ENCODE measurements at places on chromosomes 13 and 19. TPM values are rescaled to one million over a fixed set of nuclear protein-coding genes. Genes with fewer than 3 reads are reported as not detected.
A peak's percentile ranks its signal among the peaks of the same experiment; 100 is the strongest.

GRCh38 chr13:70527599-70527998 is 419.3 kb upstream of the KLHL1 start:
- no peak for DNase-seq

- no peak for DNase-seq
Measured at GRCh38 chr19:53546758-53547513, 9.0 kb downstream of the ZNF331 start.

GRCh38 chr19:40742886-40743285 is 7.4 kb downstream of the ACTMAP start:
- DNase-seq = no peak

DNA sequence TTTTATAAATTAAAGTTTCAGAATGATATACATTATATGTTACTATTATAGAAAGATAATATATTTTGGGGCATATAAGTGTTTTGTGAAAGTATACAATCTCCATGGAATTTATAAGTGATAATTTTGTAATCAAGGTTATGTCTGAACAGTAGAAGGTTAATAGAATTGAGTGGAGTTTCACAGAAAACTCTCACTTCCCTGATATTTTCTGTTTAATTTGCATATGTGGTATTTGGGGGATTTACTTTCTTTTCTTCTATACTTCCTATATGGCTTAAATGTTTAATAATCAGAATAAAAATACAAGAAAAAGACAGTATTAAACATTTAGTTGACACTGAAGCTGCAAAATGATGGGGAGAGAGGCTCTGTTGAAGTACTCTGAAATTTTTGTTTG is 848.5 kb downstream of the DACH1 start:
- no peak for DNase-seq

DNA sequence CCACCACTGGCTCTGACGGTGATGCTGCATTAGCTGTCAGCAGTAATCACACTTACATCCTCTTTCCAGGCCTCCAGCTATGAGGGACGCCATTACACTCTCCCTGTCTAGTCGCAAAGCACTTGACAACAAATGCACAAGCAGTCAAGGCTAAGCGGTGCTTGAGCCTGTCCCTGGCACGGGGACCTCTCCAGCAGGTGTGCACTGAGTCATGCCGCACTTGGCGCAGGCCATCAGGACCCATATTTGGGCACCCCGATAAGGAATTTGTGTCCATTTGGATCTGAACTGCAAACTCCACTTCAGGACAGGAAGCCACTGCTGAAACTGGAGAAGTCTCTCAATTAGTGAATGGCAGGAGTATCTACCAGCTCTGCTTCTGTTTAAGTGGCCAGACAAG is 301.9 kb upstream of the OBI1 start:
- DNase-seq = no peak

DNA sequence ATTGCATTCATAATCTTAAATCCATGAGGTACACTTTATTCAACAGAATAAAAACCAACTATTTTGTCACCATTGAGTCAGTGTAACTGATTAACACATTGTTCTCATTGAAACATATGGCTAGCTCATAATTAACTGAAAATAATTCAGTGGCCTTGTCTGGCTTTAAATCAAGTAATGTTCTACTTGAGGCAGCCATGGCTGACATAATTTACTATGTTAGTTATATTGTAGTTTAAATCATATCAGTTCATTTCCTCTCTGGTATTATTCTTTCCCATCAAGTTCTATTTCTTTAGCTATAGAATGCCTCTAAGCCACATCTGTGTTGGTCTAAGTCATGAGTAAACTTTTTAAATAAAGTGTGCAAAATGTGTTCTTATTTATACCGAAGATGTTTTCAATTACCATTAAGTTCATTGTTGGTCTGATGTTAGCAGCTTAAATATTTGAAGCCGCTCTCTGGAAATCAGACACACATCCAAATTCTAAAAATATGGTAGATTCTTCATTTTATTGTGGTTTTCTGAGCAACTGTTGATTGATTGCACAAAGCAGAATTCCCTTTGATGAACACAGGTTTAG is 393.7 kb downstream of the GPC6 start:
- no peak for DNase-seq

DNA sequence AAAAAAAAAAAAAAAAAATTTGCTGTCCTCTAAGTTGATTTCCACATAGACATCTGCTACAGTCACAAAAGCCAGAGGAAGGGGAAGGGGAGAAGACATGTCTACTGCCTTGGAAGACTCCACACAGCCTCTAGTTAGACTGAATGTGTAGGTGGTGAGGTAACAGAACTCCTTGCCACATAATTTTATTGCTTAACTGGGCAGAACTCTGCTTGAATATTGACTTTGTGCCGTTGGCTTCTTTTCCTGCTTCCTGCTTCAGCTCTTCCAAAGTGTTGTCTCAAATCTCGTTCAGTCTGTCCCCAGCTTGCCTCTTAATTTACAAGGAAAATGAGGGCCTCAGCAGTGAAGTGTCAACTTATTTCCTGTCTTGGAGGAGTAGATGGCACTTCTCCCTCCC is 37.1 kb downstream of the ESD start:
- DNase-seq = no peak

DNA sequence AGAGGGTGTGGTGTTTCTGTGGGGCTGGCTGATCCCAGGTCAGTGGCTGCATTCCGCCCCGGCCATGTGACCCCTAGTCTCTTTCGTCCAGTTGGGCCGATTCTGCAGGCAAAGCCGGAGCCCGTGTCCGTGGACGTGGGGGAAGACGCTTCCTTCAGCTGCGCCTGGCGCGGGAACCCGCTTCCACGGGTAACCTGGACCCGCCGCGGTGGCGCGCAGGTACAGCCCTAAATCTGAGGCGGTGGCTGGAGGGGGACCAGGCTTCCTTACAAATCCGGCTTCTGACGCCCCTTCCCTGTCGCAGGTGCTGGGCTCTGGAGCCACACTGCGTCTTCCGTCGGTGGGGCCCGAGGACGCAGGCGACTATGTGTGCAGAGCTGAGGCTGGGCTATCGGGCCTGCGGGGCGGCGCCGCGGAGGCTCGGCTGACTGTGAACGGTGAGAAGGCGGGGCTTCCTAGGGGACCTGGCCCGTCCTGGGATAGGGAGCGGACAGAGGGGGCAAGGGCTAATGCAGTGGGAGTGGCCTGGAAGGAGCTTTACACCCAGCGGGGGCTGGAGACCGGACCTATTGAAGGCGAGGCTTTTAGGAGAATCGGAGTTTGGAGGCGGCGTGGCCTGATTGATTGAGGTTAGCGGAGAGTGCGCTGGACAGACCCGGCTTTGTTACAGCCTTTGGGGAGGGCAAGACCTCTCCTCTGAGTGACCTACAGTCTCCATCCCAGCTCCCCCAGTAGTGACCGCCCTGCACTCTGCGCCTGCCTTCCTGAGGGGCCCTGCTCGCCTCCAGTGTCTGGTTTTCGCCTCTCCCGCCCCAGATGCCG is 4.3 kb downstream of the KIRREL2 start:
- no peak for DNase-seq

GRCh38 chr19:50152578-50152977 is 10.5 kb downstream of the IZUMO2 start:
- DNase-seq = peak; percentile 49

GRCh38 chr13:87675851-87676250 is 4.7 kb downstream of the SLITRK5 start:
- no peak for DNase-seq

- no peak for DNase-seq
Measured at GRCh38 chr13:51453959-51454703, 1.3 kb upstream of the INTS6 start.

DNA sequence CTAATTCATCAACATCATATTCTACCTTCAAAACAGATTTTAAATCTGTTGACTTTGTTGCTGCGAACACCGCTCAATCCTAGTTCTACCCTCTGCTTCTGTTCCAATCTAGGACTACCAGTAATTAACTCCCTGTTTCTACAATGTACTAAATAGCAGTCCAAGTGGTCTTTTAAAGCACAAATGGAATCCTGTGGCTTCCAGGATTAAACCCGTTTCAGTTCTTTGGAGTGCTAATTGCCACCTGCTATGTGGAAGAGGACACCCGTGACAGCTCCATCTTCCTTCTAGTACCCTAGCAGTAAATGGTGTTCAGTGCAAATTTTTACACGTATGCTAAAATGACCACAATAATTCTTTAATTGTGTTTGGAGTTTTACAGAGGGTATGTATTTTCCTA is 232.1 kb downstream of the TDRD3 start:
- DNase-seq = no peak

- DNase-seq = no peak
Measured at GRCh38 chr19:18789883-18790565, 1.1 kb downstream of the COMP start.

DNA sequence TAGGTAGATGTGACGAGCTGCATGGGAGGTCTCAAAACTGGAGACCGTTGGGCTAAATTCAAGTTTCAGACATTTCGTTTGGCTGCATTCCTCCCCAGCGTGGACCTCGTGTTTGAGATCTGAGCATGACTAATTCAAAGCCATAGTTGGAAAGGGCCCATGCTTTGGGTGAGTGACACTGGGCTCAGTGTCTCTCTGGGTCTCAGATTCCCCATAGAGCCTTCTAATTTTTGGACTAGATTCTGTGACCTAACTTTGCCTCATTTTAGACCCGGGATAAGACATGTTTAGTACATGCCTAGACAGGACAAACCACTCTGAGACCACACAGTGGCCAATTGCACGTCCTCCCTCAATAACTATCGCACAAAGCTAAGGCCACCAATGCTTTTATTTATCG is 16.6 kb downstream of the CKM start:
- DNase-seq = no peak

GRCh38 chr13:108270442-108270841 is 924 bp downstream of the TNFSF13B start:
- DNase-seq = no peak

DNA sequence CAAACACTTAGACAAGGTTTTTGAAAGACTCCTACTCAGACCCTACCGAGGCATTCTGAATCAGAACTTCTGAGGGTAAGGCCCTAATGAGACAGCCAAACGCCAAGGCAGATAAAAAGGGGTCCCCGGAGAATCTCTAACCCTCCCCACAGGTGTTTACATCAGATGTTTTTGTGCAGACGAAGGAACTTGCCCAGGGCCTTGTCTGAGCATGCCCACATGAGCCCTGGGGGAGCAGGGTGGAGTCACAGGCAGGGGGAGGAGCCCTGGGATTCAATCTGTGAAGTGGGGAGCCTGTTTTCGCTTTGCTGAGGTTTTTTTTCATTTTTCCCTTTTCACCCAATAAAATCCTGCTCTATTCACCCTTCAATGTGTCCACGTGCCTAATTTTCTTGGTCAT is 61.6 kb upstream of the MED4 start:
- peak; percentile 50 for DNase-seq

DNA sequence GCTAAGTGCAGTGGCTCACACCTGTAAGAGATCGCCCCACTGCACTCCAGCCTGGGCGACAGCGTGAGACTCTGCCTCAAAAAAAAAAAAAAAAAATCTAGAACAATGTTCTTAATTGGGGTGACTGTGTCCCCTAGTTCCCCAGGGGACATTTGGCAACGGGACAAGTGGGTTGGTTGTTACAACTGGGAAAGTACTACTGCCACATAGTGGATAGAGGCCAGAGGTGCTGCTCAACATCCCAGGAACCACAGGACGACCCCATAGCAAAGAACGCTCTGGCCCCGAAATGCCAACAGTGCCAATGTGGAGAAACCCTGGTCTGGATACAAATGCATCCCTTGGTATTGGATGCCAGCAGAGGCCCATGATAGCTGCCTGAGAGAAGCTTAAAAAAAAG is 11.8 kb downstream of the NLRP12 start:
- DNase-seq = peak; percentile 50

GRCh38 chr19:7440188-7440975 is 48.5 kb downstream of the PEX11G start:
- no peak for DNase-seq

- DNase-seq = peak; percentile 55
Measured at GRCh38 chr19:10655457-10656312, 1.5 kb downstream of the ILF3 start.

- DNase-seq = no peak
Measured at GRCh38 chr19:35714601-35715354, 3.0 kb upstream of the KMT2B start.

GRCh38 chr19:3538965-3539755 is at the start of gene TEKTIP1:
Gene TEKTIP1, plus strand, starts transcription at chr19:3539174. Its CDS starts 4 bp downstream, at chr19:3539178.
- no peak for DNase-seq

GRCh38 chr19:37893845-37894575 is 12.4 kb downstream of the WDR87 start:
- no peak for DNase-seq

- DNase-seq = peak; percentile 83
Measured at GRCh38 chr19:5987077-5987818, 9.3 kb upstream of the RANBP3 start.

DNA sequence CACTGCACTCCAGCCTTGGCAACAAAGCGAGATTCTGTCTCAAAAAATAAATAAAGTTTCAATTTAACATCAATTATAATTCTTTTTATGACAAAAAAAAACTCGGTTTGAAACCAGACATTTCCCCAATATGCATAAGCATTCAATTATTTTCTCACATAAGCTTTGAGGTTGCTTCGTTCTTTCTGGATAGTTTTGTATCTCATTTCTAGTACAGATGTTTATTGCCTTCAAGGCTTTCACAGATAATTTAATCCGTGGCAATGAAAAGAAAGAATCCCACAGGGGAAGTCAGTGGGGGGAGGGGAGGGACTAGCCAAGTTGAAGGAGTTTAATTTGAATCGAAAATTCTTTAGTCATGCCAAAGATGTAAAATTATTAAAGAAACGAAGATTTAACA is 29.6 kb upstream of the TSC22D1 start:
- no peak for DNase-seq

- no peak for DNase-seq
Measured at GRCh38 chr19:3798137-3798536, 12.0 kb upstream of the MATK start.

DNA sequence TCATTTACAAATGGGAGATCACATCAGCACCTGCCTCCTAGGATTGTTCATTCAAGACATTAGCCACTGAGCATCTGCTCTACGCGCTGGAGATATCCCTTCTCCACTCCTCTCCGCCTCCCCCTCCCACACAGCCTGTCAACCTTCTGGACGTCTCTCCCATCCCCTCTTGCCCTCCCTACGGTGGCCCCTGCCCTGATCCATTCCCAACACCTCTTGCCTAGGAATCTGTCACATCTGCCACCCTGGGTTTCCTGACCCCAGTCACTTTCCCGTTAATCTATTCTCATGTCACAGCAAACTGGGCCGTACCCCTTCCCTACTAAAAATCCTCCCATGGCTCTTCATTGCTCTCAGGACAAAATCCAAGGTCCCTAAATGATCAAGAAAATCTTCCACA is 10.3 kb downstream of the DYRK1B start:
- no peak for DNase-seq

Gene NPAS1
- 5.7 TPM for total RNA-seq

Gene TEX26
- not detected for total RNA-seq

Gene NKPD1
- 1.2 TPM for total RNA-seq

Gene ANGPTL4
- not detected for total RNA-seq

Gene TSHZ3
- not detected for total RNA-seq

Gene CBLC
- total RNA-seq = not detected

Gene OR7D2
- not detected for total RNA-seq

Gene RNF113B
- not detected for total RNA-seq

Gene CYP4F12
- total RNA-seq = not detected

Gene N4BP2L1
- total RNA-seq = 14.2 TPM

Gene SLC25A41
- 1.4 TPM for total RNA-seq

Gene SLAIN1
- total RNA-seq = 4.4 TPM

Gene GAPDHS
- not detected for total RNA-seq

Data from Karpas-422 (cell line).